Activated CD8-positive, alpha-beta T cell treated with anti-CD3 and anti-CD28 coated beads, Interleukin-2, amount 10 ng/mL, durations not matched to agents 7 days and 5 days (primary cell): ENCODE measurements at places on chromosomes 11 and 22. TPM values are rescaled to one million over a fixed set of nuclear protein-coding genes. Genes with fewer than 3 reads are reported as not detected.
A peak's percentile ranks its signal among the peaks of the same experiment; 100 is the strongest.

- peaks cover 44% of the 10 kb centered on the region for H3K4me1 ChIP-seq
- peaks cover 33% of the 10 kb centered on the region for H3K27me3 ChIP-seq
- H3K27ac ChIP-seq: no peak within 1 kb of the TSS
- no peak for DNase-seq
- H3K36me3 ChIP-seq: peaks cover 22% of the 10 kb centered on the region
These were observed at the start of gene C1QTNF5 for GRCh38 chr11:119340335-119341221. C1QTNF5 (minus strand) TSS chr11:119340883; CDS start chr11:119340397, 486 bp downstream.

- H3K36me3 ChIP-seq: peaks cover 11% of the 10 kb centered on the region
- peak overlapping the region; percentile 93 for H3K4me3 ChIP-seq
- H3K4me1 ChIP-seq: peaks cover 58% of the 10 kb centered on the region
- DNase-seq: no peak
- H3K27me3 ChIP-seq: no peaks in the 10 kb centered on the region
These were observed 1.2 kb downstream of the SIK3 start for GRCh38 chr11:117097014-117097388.

GRCh38 chr11:115409691-115410220 lies 94.5 kb downstream of the CADM1 start:
- H3K27ac ChIP-seq: no peak overlapping the region
- H3K36me3 ChIP-seq: no peaks in the 10 kb centered on the region
- H3K27me3 ChIP-seq: no peaks in the 10 kb centered on the region
- no peak overlapping the region for H3K4me3 ChIP-seq
- DNase-seq: no peak

The BLID gene
- not detected for total RNA-seq

DNA sequence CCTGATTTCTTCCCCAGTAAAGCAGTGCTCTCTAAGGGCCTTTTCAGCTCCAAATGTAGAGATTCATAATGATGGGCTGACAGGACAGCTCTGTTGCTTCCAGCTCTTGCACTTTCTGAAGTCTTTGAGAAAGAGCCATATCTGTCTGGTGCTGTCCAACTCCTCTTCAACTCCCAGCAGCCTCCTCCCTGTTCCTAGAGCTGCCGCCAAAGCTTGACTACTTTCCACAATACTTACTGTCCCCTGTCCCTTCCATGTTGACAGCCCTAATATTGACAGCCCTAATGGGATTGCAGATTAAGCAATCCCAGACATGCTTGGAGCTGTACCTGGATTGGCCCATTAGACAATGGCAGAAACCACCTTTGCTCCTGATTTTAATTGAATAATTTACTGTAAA lies 29.6 kb downstream of the INSC start:
- peaks cover 14% of the 10 kb centered on the region for H3K27me3 ChIP-seq
- DNase-seq: no peak
- H3K4me3 ChIP-seq: no peak overlapping the region

The MIOX gene
- total RNA-seq: not detected
